Osteoblast (primary cell): ENCODE measurements at places on chromosomes 5 and 9. TPM values are rescaled to one million over a fixed set of nuclear protein-coding genes. Genes with fewer than 3 reads are reported as not detected.

Gene TOR4A
- 0.29 and 2.5 TPM in 2 replicates for total RNA-seq

Gene TYRP1
- total RNA-seq = 0.36 TPM in 1 of 2 replicates, not detected in the other

Gene IL3
- total RNA-seq = not detected in 2 replicates

Gene DAB2
- 277 and 296 TPM in 2 replicates for total RNA-seq

Gene CDH9
- total RNA-seq = not detected in 2 replicates

Gene ANKRD18B
- 0.59 TPM in 1 of 2 replicates, not detected in the other for total RNA-seq

Gene DEPDC1B
- total RNA-seq = 1.4 and 1.8 TPM in 2 replicates

Gene SLC1A3
- 45.2 and 76.9 TPM in 2 replicates for total RNA-seq

Gene PCDHGB5
- total RNA-seq = 21.5 and 24.2 TPM in 2 replicates

Gene PRRT1B
- not detected in 2 replicates for total RNA-seq

Gene DCTN4
- 66.2 and 68.1 TPM in 2 replicates for total RNA-seq

Gene CTSV
- total RNA-seq = 0.29 and 0.36 TPM in 2 replicates

Gene NRG2
- 0.72 and 0.88 TPM in 2 replicates for total RNA-seq

Gene RMI1
- total RNA-seq = 6.2 and 8.0 TPM in 2 replicates

Gene SLIT3
- total RNA-seq = 37.6 and 38.3 TPM in 2 replicates

Gene SLC34A3
- not detected in 2 replicates for total RNA-seq

Gene ECM2
- total RNA-seq = 55.4 and 62.2 TPM in 2 replicates
